HepG2 (cell line): ENCODE measurements at places on chromosomes 11 and 22. TPM values are rescaled to one million over a fixed set of nuclear protein-coding genes. Genes with fewer than 3 reads are reported as not detected.

Gene FXYD6
- total RNA-seq = not detected in 2 replicates

DNA sequence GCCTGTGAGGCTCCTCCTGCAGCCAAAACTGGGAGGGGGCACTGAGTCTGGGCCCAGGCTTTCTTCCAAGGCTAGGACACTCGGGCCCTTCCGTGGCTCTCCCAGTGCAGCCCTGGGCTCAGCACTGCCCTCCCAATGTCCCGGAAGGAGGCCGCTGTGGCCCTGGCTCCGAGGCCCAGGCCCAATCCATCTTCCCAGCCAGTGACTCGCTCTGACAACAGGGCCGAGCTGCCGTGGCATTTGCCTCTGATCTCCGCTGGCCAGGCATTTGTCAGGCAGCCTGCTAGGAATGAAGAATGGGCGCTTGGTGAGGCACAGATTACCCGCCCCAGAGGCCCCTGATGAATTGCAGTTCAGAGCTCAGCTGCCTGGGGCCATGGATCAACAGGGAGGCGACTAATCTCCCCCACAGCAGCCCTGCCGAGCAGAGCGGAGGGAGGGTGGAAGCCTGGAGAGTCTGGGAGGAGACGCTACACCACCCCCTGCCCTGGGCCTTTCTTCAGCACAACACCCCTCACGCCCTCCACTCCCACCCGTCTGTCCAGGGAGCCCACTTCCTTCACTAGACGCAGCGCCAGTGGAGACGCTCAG is 8.3 kb downstream of the FXYD2 start:
- DNase-seq = peak; percentile 65
- H3K27me3 ChIP-seq = 0 out of 3 replicates have a peak, but pooled peaks cover 5% of the 10 kb centered on the region
- peak overlapping the region; percentile 42 for H3K27ac ChIP-seq
- peaks cover 61% of the 10 kb centered on the region for H3K4me1 ChIP-seq
- no peaks in the 10 kb centered on the region for H3K36me3 ChIP-seq
- peak overlapping the region; percentile 42 for H3K4me3 ChIP-seq

DNA sequence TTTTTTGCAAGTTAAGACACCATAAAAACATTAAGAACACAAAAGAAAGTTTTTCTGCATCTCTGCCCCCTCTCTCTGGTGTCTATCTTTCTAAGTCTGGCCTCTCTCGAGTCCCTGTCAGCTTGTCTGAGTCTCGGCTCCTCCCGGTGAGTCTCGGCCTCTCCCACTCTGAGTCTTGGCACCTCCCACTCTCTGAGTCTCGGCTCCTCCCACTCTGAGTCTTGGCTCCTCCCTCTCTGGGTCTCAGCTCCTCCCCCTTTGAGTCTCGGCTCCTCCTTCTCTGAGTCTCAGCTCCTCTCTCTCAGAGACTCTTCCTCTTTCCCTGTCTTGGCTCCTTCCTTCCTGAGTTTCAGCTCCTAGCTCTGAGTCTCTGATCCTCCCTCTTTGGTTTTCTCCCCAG is 72.5 kb upstream of the AMPD3 start:
- no peaks in the 10 kb centered on the region for H3K36me3 ChIP-seq
- DNase-seq = no peak

Gene SHISAL1
- total RNA-seq = not detected in 2 replicates

DNA sequence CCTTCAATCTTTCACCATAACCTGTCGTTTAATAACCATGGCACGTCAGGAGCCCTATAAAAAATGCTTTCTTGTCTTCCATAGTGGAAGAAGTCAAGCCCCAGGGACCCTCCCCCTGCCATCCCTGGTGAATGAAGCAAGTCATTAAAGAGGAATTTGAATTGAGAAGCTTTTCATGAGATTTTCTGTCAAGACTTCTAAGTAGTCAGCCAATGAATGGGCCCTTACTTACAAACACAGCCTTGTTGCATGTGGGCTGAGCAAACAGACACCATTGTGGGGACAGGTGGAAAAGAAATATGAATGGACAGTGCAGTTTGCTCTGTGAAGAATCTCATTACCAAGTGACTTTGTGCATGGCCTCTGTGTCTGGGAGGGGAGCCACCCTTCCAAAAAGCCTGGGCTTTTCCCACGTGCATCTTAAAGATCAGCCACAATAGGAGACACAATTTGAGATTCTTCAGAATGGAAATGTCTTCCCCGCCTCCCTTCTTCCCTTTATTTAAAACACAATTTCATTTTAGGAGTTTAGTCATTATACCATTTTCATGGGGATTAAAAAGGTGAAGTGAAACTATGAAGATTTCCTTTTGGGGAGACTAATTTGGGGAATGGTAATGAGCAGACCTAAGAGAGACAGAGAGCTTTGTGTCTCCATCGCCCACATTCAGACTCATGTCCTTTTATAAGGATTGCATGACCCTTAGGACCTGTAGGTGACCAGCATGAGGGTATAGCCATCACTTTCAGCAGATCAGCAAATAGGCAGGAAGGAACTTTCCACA is 152.0 kb downstream of the LRRC4C start:
- DNase-seq = no peak
- no peak overlapping the region for H3K4me3 ChIP-seq
- no peaks in the 10 kb centered on the region for H3K4me1 ChIP-seq
- H3K36me3 ChIP-seq = no peaks in the 10 kb centered on the region

DNA sequence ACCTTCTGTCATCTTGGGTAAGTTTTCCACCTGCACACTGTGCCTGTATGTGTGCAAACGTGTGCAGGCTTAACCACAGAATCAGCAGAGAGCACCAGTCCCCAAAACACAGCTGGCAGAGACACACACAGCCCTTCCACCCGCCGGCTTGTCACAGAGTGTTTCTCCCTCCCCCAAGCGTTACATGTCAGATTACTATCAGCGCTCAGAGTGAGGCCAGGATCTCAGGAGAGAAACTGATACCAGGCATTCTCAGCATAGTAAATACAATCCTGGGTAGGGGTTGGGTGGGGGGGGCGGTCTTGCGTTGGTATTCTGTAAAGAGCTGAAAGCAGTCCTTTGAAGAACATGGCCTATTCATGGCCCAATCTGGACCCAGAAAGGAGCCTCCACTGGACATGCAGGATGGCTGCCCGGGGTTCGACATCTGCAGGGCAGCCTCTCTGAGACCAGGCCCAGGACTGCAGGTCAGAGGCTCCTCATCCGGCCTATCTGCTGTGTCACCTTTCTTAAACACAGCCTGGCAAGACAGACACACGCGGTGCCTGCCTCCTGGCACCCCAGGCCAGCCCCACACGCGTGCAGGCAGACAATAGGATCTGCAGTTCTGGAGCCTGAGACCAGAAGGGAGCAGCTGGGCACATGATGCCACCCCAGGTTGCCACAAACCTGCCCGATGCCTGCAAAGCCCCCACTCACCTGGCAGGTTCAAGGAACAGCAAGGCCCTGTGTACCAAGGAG is 1.7 kb downstream of the OSBPL5 start:
- no peak overlapping the region for H3K27ac ChIP-seq
- H3K36me3 ChIP-seq = no peaks in the 10 kb centered on the region
- H3K4me3 ChIP-seq = no peak overlapping the region
- no peak for DNase-seq
- H3K4me1 ChIP-seq = no peaks in the 10 kb centered on the region

Gene BIK
- 0.66 and 0.80 TPM in 2 replicates for total RNA-seq

Gene OR52E1
- total RNA-seq = not detected in 2 replicates

Gene OR51B2
- total RNA-seq = not detected in 2 replicates

GRCh38 chr11:22787551-22788162 is 41.9 kb downstream of the SVIP start:
- no peak overlapping the region for H3K27ac ChIP-seq
- H3K4me1 ChIP-seq = peaks cover 15% of the 10 kb centered on the region
- peak; percentile 45 for DNase-seq

DNA sequence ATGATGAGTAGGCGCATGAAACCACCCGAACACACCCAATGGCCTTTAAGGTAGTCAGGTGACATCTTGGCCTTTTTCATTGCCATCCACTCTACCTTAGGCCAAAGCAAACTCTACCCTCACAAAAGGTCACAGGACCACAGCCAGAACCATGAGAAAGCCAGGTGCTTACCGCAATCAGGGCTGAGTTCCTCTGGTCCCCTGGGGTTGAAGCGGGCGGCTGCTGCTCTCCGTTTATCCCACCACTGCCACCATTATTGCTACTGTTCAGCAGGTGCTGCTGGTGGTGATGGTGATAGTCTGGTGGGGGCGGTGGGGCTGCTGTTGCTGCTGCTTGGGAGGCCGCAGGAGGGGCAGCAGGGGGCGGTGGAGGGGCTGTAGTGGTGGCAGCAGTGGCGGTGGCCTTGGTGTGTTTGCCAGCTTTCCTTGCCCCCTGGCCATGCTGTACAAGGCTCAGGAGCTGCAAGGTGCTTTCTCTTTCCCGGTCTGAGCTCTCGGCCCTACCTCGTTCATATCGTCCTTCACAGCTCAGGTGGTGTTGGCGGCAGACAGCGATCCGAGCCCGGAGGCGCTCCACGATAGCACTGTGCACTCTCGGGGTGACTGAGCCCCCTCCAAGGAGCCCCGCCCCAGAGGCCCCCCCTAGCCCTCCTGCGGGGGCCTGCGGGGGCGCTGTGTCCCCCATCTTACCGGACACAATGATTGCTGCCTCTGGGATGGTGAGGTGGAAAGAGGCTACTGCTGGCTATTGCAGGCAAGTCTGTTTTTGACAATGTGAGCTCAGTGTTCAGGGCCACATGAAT is 1.6 kb downstream of the MAML2 start:
- DNase-seq = peak; percentile 44
- no peaks in the 10 kb centered on the region for H3K36me3 ChIP-seq
- H3K4me3 ChIP-seq = peak overlapping the region; percentile 77
- no peaks in the 10 kb centered on the region for H3K27me3 ChIP-seq
- H3K27ac ChIP-seq = peak overlapping the region; percentile 80
- peaks cover 60% of the 10 kb centered on the region for H3K4me1 ChIP-seq

- no peaks in the 10 kb centered on the region for H3K4me1 ChIP-seq
- H3K27ac ChIP-seq = no peak overlapping the region
- H3K27me3 ChIP-seq = 0 out of 2 replicates have a peak, but pooled peaks cover 1% of the 10 kb centered on the region
These were observed 98.0 kb downstream of the ADAMTS15 start for GRCh38 chr11:130546438-130546837.

GRCh38 chr11:113778111-113778910 is 1.3 kb upstream of the CLDN25 start:
- DNase-seq = peak; percentile 40
- H3K27ac ChIP-seq = no peak overlapping the region
- H3K36me3 ChIP-seq = no peaks in the 10 kb centered on the region
- H3K4me1 ChIP-seq = peaks cover 7% of the 10 kb centered on the region; the same call in 1 of the 2 replicates
- H3K4me3 ChIP-seq = no peak overlapping the region

- H3K4me3 ChIP-seq = no peak overlapping the region
- no peaks in the 10 kb centered on the region for H3K36me3 ChIP-seq
- H3K4me1 ChIP-seq = no peaks in the 10 kb centered on the region
These were observed 32.7 kb downstream of the SLC35F2 start for GRCh38 chr11:107825875-107826274.

DNA sequence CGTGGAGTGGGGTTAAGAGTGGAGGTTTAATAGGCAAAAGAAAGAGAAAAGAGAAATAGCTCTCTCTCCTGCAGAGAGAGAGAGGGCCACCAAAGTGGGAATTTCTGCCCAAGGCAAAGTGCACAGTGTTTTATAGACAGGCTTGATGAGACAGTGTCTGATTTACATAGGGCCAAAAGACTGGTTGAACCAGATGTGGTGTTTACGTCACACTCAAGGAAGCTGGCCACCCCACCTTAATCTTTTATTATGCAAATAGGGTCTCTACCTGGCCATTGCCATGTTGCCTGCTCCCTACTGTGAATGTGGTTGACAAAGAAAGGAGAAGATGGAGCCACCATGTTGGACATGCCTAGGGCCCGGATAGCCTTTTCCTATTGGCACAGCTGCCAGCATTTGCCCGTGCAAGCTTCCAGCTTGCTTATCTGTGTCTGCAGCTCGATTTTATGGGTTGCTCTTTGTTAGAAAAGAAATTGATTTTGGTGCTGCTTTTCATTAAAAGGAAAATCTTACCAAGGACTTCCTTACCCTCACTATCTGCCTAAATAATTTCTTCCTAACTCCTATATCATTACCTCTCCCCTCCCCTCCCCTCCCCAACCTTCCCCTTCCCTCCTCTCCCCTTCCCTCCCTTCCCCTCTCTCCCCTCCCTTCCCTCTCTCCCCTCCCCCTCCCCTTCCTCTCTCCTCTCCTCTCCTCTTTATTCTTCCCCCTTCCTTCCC is 436.0 kb downstream of the NELL1 start:
- H3K36me3 ChIP-seq = no peaks in the 10 kb centered on the region
- DNase-seq = no peak
- no peaks in the 10 kb centered on the region for H3K27me3 ChIP-seq
- no peak overlapping the region for H3K4me3 ChIP-seq
- no peak overlapping the region for H3K27ac ChIP-seq

DNA sequence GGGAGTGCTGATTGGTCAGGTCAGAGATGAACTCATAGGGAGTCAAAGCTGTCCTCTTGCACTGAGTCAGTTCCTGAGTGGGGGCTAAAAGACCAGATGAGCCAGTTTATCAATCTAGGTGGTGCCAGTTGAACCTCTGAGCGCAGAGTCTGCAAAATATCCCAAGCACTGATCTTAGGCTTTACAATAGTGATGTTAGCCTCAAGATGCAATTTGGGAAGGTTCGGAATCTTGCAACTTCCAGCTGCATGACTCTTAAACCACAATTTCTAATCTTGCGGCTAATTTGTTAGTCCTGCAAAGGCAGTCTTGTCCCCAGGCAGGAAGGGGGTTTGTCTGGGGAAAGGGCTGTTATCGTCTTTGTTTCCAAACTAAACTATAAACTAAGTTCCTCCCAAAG is 92.3 kb upstream of the PARVA start:
- H3K27me3 ChIP-seq = peaks cover 9% of the 10 kb centered on the region; the same call in 2 of the 3 replicates
- no peak overlapping the region for H3K27ac ChIP-seq
- H3K4me3 ChIP-seq = no peak overlapping the region
- DNase-seq = no peak
- no peaks in the 10 kb centered on the region for H3K36me3 ChIP-seq

GRCh38 chr11:21179770-21180169 is 510.4 kb downstream of the NELL1 start:
- DNase-seq = no peak
- no peaks in the 10 kb centered on the region for H3K4me1 ChIP-seq
- H3K36me3 ChIP-seq = no peaks in the 10 kb centered on the region
- no peak overlapping the region for H3K27ac ChIP-seq
- no peak overlapping the region for H3K4me3 ChIP-seq

Gene PATE2
- total RNA-seq = not detected in 2 replicates

DNA sequence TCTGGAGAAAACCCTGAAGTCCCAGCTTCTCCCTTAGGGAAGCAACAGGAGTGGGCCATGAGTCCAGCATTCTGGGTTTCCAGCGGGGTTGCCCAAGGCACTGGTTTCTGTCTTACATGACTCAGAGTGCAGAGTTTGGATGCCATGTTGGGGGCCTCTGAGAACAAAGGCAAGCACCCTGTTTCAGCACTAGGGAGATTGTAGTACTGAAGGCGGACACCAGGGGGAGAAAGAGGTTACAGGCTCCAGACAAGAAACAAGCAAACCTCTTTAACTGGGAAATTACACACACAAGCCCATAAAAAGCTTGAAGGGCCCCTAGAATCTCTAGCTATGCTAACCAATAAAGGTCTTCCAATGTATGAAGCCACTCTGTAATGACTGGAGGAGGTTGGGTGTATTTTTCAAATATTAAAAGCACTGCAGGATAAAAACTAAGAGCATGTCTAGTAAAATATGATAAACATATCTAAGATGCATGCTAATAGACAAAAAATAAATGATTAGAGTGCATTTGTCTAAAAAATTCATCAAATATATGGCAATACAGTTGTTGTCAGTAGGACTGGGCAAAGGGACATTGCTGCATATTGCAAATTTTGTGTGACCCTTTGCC is 7.1 kb downstream of the MS4A6E start:
- no peaks in the 10 kb centered on the region for H3K27me3 ChIP-seq
- no peak overlapping the region for H3K27ac ChIP-seq
- peak; percentile 42 for DNase-seq
- no peaks in the 10 kb centered on the region for H3K4me1 ChIP-seq
- no peaks in the 10 kb centered on the region for H3K36me3 ChIP-seq

Gene TMPRSS6
- 1.5 and 4.2 TPM in 2 replicates for total RNA-seq

- H3K36me3 ChIP-seq = no peaks in the 10 kb centered on the region
- no peaks in the 10 kb centered on the region for H3K4me1 ChIP-seq
- no peaks in the 10 kb centered on the region for H3K27me3 ChIP-seq
- DNase-seq = no peak
- H3K27ac ChIP-seq = no peak overlapping the region
These were observed 17.6 kb downstream of the TTC12 start for GRCh38 chr11:113332023-113332422.
